ENCODE measurements at places on chromosomes 1 and 21. TPM values are rescaled to one million over a fixed set of nuclear protein-coding genes. Genes with fewer than 3 reads are reported as not detected.

- DNase-seq = no peak
Observed at GRCh38 chr1:77639056-77639455, 43.4 kb downstream of the ZZZ3 start.

DNA sequence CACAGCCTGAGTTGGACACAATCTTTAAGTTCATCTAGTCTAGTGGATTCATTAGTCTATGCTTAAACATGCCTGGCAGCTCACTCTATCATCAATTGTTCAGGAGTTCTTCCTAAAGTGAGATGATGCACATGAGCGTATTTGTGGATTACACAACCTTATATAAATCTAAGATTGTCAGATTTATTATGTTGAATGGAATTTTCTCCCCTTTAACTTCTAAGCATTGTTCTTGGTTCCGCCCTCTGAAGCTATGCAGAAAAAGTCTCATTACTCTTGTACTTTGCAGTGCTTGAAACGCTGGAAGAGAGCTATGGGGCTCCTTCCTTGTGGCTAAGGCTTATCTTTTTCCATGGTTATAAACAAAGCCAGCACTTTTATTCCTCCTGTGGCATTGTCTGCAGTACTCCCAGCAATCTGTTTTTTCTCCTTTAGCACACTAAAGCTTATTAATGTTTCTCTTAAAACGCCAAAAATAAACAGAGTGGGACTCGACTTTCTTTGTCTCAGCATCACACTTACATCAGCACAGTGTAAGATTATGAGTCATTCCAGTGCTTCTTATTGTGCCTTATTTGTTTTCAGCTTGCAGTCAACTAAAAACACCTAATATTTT is 316.8 kb upstream of the CAMK1G start:
- no peak for DNase-seq

GRCh38 chr1:180854456-180854855 is 58.2 kb upstream of the KIAA1614 start:
- DNase-seq = no peak

DNA sequence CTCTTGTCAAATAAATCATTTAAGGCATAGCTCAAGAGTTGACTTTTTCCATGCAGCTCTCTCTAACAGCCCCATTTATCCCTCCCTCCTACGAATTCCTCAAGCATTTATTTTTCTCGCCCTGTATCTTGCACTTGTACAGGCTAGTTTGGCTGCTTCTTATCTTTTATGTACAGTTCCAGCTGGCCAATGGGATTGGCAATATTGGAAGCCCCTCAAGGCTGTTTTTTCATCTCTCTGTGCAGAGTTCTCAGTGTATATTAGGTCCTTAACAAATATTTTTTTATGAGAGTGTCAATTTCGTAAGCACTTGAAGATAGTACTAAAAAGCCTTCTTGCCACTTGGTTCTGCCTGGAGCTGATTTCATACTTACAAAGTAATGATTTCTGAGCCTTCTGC is 356.0 kb downstream of the ST6GALNAC3 start:
- DNase-seq = no peak

GRCh38 chr1:225762002-225762441 is 15.6 kb upstream of the SRP9 start:
- no peak for DNase-seq

- no peak for DNase-seq
Observed at GRCh38 chr1:228446852-228447251, 30.2 kb upstream of the TRIM17 start.

DNA sequence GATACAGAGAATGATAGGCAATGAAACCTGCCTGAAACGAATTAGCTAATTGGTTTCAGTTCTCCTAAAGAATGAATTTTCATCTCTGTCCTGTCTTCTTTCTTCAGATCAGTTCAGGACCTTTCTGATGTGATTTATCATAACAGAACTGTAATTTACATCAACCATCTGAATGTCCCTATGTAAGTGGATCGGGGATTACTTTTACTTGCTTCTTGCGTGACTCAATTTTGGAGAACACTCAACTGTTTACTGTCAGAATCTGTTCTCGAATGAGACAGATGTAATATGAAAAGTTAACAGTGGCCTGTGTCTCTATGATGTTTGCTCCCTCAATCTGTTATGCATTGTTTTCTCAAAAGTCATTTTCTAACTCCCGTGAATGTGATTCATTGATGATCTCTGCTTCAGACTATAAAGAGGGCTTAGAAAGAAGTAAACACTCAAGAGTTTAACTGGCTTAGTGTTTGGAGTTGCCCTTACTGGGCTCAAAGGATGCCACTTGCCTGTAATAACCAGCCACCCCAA is 111.0 kb downstream of the GABPA start:
- DNase-seq = no peak

GRCh38 chr1:31517301-31517700 is 59.0 kb upstream of the TINAGL1 start:
- no peak for DNase-seq

GRCh38 chr1:187928288-187928687 is 1099.5 kb downstream of the PLA2G4A start:
- DNase-seq = no peak

- DNase-seq = peak; percentile 41
Observed at GRCh38 chr1:62111084-62111483, 83.6 kb upstream of the L1TD1 start.

DNA sequence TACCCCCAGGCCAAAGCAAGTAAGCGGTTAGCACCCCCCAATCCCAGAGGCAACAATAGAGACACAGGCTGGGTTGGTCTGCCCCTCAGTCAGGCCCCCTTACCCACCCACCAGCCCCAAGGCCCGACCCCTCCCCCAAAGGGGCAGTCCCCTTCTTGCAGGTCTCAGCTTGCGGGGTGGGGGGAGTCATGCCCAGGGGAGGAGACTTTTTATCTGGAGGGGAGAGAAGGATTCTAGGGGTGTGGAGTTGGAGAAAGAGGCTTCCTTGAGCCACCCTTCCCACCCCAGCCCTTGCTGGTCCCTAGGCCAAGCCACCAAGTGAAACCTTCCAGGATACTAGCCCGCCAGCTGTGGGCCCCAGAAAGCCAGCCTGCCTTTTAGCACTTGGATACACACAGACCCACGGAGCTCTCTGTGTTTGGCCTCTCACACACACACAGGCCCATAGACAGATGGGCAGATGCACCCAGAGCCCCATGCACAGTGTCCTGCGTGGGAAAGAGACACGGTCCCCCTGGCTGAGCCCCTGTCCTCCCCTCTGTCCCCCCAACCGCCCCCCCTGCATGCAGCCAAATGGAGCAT is 7.1 kb downstream of the TMEM54 start:
- DNase-seq = no peak

DNA sequence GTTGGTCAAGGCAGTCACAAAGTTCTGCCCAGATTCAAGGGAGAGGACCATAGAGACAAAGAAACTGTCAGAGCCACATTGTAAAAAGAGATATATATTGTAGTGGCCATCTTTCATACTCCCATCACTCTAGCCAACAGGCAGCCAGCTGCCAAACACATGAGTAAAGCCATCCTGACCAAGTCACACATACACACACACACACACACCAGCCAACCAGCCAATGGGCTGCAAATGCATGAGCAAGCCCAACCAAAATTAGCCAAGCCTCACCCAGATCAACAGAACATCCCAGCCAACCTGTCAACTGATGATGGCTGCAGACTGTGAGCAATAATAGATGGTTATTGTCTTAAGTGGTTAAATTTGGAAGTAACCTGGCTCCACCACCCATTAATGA is 120.7 kb downstream of the SEC16B start:
- no peak for DNase-seq

DNA sequence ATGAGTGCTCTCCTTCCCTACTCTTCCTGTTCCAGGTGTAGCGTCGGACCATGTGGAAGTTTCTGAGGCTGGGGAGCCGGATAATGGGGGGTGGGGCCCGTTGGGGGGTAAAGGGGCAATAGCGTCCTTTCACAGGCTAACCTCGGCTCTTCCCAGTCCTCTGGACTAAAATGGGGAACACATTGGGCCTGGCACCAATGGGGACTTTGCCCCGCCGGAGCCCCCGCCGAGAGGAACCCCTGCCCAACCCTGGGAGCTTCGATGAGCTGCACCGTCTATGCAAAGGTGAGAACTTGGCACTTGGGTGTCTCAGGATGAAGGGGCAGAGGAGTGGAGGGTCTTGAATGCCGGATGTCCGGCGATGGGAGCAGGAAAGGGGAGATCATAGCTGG is 456 bp downstream of the TOMM40L start:
- peak; percentile 12 for DNase-seq

- DNase-seq = no peak
Observed at GRCh38 chr1:244163861-244164510, 112.9 kb downstream of the ZBTB18 start.

GRCh38 chr1:20381961-20382360 is 91.3 kb downstream of the VWA5B1 start:
- DNase-seq = no peak

GRCh38 chr21:36065497-36066036 is 4.3 kb upstream of the CBR1 start:
- DNase-seq = no peak

DNA sequence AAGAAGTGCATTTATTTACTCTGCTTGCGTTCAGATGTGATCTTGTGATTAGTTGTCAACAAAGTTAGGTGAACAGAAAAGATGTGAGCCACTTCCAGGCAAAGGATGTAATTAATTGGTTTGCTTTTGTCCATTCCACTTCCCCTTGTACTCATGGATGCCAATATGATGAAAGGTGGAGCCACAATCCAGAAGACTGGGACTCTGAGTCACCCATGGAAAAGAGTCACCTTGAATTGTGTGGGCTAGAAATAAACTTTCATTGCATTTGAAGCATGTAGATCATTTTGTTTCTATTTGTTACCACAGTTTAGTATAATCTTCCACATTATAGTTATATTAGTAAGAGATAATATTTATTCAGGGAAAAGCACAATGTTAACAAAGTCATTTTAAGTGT is 684.2 kb downstream of the LTN1 start:
- DNase-seq = no peak

DNA sequence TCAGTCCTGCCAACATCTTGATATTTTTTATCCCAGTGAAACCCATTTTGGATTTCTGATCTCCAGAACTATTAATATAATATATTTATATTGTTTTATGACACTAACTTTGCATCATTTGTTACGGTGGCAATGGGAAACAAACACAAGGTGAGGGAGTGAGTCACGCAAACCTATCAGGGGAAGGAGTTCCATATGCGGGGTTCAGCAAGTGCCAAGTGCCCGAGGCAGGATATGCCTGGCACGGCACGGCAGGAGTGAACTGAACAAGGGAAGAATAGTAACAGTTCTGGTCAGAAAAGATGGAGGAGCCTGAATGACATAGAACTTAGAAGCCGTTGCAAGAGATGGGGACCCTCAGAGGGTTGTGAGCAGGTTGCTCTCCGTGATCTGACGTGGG is 7.7 kb upstream of the IL10RB start:
- no peak for DNase-seq

DNA sequence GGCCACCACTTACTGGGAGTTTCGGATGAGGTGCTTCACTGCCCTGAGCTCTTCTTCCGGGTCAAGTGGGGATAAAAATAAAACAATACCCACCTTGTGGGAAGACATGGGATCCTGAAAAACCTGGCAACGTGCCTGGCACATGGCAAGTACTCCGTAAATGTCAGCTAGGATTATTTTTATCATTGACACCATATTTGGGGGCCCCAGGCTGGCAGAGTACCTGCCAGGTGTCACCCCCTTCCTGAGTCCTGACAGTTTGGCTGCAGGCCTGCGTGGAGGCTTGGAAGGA is 9.2 kb upstream of the EPHA2 start:
- DNase-seq = peak; percentile 33

DNA sequence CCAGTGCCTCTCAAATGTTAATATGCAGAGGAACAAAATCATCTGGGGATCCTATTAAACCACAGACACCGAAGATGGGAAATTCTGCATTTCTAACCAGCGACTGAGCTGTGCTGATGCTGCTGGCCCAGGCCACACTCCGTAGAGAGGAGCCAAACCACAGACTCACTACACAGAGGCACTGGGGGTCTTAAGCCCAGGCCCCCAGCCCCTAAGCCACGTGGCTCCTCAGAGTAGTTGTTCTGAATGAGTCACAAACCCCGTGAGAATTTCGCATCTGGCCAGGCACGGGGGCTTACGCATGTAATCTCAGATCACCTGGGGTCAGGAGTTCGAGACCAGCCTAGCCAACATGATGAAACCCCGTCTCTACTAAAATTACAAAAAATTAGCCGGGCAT is 2.8 kb upstream of the CELA2A start:
- DNase-seq = no peak

- no peak for DNase-seq
Observed at GRCh38 chr1:117493906-117494305, 111.9 kb upstream of the TENT5C start.

DNA sequence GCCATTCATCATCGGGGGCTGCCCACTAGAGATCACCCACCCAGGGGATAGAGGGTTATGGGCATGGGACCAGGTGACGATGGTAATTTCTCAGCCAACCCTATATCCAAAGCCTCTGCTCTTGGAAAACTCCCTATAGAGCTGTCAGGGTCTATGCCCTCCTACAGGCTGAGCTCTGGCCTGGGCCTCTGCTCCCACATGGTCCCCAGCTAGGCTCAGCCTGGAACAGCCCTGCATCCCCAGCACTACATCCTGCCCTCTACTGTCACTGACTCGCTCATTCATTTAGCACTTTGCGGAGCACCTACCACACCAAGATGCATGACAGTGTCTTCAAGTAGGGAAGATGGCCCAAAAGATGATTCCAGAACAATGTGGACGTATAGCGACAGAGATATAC is 45.0 kb upstream of the EPS8L3 start:
- DNase-seq = no peak

- DNase-seq = no peak
Observed at GRCh38 chr1:199083680-199084079, 444.8 kb downstream of the PTPRC start.

DNA sequence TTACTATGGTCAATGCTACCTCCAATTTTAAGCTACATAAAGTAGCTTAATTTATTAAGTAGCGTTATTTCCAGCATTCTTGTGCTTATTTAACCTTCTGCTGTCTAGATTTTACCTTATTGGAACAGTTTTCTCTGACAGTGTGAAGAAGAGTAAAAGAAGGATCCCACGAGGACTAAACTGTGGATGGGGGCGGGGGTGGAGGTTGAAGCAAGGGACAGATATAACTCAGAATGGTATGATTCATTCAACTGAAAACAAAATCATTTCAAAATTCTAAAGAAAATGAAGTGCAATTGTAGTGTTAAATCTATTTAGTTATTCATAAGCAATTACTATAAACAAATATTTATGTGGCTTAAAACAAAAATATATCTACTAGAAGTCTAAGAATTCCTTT is 11.5 kb upstream of the VAV3 start:
- no peak for DNase-seq

The DIO1 gene
- not detected for total RNA-seq

The PHTF1 gene
- total RNA-seq = 48.9 TPM

The RIPK4 gene
- 0.18 TPM for total RNA-seq

The OR6F1 gene
- total RNA-seq = not detected

The KCNJ10 gene
- total RNA-seq = 3.4 TPM

The PRDM16 gene
- 5.0 TPM for total RNA-seq

The SPRR4 gene
- not detected for total RNA-seq

The NFIA gene
- total RNA-seq = 86.0 TPM

The OR2T29 gene
- total RNA-seq = not detected

The SPTA1 gene
- total RNA-seq = 1.8 TPM

The POGK gene
- total RNA-seq = 37.9 TPM

The FAM72B gene
- 1.7 TPM for total RNA-seq

The OR14K1 gene
- not detected for total RNA-seq

All from cerebellum (tissue), 4 donors.